ENCODE measurements at places on chromosomes 7 and 10.

DNA sequence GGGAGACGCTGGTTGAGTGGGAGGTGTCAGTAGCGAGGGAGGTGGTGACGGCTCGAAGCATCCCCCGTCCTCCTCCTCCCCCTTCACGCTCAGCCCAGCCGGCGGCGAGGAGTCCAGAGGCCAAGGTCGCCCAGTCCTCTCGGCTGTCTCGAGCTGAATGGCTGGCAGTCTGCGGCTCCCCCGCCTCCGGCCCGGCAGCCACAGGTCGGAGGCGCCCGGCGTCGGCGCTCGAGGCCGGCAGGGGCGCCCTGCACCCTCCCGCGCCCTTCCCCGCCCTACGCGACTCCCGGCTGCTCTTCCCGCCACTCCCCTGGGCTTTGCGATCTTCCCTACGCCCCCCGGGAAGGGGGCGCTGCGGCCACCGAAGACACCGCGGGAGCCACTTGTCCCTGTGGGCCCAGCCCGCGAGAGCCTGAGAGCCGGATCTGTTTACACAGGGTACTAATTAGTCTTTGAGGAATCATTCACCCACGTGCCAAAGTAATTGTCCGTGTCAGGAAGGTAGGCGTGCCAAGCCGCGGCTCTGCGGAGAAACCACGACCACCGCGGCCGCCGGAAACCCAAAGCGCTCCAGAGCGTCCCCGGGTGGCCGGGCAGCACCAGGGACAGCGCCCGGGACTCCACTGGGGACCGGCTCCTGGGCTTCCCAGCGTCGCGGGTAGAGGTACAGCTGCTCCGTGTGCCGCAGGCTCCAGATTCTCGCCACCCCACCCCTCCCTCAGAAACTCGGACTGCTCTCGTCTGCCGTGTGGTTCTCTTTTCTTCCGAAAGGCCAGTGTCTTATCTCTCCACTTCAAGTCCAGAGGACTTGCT lies at the start of gene NXPH1:
Gene NXPH1, plus strand, starts transcription at position 133 of the 813 bp plus-strand sequence.
- DNase-seq: peak; percentile 48

- DNase-seq: no peak
These were observed 705.5 kb downstream of the IPMK start for GRCh38 chr10:57562211-57562610.

GRCh38 chr10:22505911-22506685 lies 160.8 kb downstream of the SPAG6 start:
- peak; percentile 13 for DNase-seq

GRCh38 chr10:45308707-45309106 lies 6.7 kb downstream of the OR13A1 start:
- DNase-seq: peak; percentile 86

DNA sequence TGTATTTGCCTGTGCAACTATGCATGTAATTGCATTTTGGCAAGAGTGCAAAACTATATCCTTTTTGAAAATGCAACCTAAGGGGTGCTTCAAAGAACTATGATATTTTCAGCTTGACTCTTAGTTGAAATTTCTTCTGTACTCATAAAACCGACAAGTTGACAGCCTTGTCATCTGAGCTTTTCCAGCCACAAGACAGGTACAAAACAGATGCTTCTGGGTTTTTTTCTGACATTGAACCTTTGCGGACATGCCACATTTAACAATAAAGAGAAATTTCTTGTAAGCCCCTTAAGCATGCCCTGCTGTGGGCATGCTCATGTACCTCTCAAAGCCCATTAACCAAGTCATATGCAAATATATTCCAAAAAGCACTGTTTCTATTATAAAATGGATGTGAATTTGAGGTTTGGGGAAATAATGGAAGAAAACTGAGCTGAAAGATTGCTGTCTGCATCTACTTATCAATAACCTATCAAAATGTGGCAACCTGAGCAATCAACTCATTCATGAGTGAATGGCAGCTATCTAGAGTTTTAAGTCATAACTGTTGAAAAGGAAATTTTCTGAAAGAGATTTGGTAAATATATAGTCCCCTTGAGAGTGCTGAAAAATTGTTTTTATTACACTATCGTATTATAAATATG lies 1117.0 kb upstream of the LRRTM3 start:
- no peak for DNase-seq

DNA sequence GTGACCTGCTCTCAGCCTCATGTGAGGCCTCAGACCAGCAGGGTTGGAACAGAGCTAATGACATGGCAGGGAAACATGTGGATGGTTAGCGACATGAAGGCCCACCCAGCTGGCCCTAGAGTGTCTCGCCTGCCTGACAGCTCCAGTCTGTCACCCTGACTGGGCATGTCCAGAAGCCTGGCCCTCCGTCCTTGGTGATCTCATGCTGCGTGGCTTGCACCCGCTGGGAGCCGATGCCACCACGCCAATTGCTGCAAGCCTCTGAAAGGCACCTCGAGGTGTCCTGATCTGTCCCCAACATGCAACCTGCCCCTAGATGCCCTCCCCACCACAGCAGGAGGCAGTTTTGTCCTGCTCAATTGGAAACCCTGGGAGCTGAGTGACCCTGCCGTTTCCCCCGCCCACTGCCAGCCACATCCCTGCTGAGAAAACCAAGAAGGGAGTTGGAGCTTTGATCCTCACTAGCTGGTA lies 27.8 kb upstream of the RET start:
- DNase-seq: no peak

- DNase-seq: no peak
These were observed 85.4 kb upstream of the PLXDC2 start for GRCh38 chr10:19730907-19731217.

DNA sequence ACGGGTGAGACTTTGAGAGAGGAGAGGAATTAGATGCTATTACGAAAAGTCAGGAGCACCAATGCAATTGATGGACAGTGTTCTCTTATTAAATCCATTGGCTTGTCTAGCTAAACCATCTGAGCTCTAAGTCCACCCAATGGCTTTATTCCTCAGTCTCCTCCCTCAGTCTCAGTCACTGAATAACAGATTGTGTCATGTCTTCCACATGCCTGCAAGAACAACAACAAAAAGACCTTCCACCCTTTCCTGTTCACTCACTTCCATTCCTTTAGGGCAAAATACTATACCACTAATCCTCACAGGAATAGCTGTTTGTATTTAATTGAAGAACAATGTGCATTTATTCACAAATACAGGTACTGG lies 154.8 kb upstream of the LAMB4 start:
- no peak for DNase-seq

- DNase-seq: no peak
These were observed 75.7 kb upstream of the CTBP2 start for GRCh38 chr10:125236091-125236490.

DNA sequence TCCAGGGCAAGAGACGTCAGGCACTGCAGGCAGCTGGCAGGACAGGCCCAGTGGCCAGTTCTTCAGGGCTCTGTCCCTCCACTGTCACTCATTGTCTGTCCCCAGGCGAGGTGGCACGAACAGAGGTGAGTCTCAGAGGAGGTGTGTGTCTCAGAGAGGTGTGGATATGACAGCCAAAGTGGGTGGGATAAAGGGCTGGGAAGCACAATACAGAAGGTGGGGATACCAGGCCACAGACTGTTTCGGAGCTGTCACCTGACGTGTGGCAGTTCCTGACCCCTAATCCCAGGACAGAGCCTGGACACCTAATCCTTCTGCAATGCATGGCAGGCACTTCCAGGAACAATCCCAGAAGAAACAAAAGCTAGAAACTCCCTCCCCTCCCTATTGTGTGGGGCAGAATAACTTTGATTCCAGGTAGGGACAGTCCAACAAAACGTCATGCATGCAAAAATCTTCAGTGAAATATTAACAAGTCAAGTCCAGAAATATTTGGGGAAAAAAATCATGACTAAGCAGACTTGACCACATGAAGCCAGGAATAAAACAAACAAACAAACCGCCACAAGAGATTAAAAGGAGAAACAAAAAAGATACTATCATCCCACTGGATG lies 11.6 kb downstream of the KLRG2 start:
- no peak for DNase-seq

- peak; percentile 42 for DNase-seq
These were observed 162.4 kb downstream of the NOC3L start for GRCh38 chr10:94200146-94200837.

DNA sequence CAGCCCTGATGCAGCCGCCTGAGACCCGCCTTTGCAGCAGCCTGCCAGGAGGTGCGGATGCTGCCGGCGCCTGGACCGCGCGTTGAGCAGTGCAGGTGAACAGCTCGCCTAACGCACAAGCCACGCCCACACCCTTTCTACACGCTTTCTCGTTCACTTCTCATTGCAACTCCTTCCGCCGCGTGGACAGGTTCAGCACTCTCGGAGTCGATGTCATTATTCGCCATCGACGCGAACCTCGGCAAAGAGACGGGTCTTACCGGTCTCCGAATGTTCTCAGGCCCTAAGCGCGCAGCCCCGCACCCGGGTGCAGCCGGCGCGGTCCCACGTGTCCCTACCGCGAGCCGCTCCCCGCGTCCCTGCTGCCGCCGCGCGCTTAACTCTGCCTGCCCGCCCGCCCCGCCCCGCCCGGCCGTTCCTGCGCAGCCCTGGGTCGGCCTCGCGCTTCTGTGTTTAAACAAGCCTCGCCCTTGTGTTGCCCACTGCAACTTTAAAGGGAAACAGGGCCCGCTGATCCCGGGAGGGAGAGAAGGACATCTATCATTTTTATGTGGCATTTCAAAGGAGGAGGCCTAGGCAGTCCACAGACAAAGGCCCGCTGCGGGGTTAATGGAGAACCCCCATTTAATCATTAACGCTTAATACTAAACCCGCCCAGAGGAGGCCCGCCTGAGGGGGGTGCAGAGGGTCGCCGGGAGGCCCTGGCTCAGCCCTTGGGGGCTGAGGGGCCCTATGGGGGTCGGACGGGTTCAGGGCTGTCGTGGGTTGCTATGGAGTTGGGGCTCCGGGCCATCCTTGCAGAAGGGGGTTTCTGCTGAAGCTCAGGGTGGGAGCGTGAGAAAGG lies 128.5 kb downstream of the WDR11 start:
- DNase-seq: peak; percentile 7

DNA sequence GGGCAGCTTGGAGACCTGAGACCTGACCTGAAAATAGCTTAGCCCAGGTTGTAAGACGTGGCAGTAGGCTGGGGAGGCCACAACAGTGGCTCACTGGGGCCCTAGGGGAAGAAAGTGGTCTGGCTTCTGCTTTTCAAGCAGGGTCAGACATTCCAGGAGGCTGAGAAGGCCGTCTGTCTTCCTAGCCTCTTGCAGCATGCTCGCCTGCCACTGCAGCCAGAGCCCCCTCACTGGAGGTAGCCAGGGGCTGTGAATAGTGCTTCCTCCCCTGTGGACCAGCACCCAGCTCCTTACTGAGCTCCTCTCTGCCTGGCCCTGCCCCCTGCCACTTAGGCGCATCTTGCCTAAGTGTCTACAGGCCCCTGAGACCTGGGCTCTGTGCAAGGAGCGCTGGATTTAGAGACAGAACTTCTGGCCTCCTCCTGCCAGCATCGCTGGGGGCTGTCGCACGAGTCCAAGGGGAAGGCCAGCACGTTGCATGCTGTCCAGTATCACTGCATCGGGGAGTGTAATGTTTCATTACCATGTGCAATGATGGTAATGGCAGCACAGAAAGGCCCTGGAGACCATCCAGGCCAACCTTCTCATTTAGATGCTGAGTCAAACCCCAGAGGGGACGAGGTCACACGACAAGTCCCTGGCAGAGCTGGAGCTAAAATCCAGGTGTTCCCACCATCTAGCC lies 12.7 kb downstream of the ZMIZ1 start:
- DNase-seq: no peak

DNA sequence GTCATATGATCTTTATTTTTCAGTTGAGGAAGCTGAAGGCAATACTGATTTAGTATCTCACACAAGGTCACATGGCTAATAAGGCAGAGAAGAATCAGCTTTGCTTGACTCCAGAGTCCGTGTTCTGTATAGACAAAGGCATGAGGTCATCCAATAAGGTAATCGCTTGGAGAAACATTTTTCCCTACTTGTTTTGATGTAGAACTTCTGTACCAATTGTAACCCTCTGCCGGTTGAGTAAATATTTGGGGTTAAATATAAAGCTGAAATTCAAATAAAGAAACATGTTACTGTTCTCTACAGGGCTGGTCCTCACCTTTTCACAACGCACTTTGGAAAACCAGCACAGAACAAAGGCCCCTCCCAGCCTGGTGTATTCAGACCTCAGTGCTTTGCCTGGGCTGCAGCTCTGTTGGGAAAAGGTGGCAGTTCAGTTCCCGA lies 83.0 kb upstream of the INSYN2A start:
- no peak for DNase-seq

DNA sequence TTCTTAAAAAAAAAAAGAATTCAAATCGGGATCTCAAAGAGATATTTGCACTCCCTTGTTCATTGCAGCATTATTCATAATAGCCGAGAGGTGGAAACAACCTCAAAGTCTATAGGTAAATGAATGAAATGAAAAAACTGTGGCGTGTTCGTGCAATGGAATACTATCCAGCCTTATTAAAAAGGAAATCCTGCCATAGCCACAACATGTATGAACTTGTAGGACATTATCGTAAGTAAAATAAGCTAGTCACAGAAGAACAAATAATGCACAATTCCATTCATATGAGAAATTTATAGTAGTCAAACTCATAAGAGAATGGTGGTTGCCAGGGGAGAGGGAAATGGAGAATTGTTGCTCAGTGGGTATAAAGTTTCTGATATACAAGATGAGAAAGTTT lies 37.9 kb downstream of the GRK5 start:
- no peak for DNase-seq

DNA sequence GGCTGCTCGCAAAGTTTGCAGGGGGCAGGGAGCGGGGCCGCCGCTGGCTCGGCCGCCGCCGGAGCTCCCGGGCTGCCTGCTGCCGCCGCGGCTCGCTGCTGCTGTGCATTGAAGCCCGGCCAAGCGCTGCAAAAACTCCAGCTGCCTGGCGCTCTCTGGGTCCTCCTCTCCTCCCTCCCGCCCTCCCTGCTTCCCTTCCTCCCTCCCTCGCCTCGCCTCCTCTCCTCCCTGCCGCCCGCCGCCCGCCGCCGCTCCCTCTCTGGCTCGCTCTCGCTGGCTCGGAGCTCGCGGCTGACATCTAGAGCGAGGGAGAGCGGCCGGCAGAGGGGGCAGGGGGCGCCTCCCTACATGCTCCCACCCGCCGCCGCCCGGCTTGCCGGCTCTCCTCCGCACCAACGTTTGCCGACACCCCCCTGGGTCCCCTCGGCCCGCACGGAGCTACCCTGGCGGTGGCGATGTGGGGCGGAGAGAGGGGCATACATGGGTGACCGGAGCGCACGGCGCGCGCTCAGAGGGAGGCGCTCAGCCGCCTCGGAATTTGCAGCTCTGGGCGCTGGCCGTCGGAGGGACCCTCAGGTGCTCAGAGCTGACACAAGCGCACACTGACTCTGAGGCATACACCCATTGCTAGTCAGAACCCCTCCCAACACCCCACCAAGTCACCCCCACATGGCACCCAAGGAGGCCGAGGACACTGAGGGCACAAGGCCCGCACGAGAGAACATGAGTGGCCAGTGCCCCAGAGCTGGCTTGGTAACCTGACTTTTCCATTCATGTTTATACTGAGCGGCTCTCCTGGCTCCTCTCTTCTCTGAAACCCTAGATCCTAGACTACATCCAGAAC lies 1.2 kb upstream of the PLXNA4 start:
- peak; percentile 36 for DNase-seq

DNA sequence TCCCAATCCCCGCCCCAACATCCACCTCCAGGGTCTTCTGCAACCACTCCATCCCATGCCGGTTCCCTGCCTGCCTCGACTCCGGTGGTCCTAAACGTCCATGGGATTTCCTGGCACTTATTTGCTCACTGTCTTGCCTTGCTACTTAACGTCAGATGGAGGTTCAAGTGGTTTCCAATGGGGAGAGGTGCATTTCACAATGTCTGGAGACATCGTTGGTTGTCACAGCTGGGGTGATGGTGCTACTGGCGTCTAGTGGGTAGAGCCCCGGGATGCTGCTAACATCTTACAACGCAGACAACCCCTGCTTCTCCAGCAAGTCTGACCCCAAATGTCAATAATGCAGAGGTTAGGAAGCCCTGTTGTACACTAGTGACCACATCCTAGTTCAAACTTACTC lies 82.9 kb upstream of the ANLN start:
- no peak for DNase-seq

GRCh38 chr7:122300211-122300932 lies 4.2 kb downstream of the FEZF1 start:
- no peak for DNase-seq

Measured in hematopoietic multipotent progenitor cell treated with erythropoietin and hydrocortisone succinate and interleukin-3 and kit ligand, for 6 days (in vitro differentiated cells).